Cardiac atrium fibroblast (primary cell): ENCODE measurements at places on chromosomes 2 and 18. TPM values are rescaled to one million over a fixed set of nuclear protein-coding genes. Genes with fewer than 3 reads are reported as not detected.

The SP3 gene
- 44.1 and 60.1 TPM in 2 replicates for total RNA-seq

The IGFBP5 gene
- 2.9 and 15.9 TPM in 2 replicates for total RNA-seq

The DUSP2 gene
- total RNA-seq = 1.8 and 2.5 TPM in 2 replicates

The PRKAG3 gene
- total RNA-seq = not detected in 2 replicates

The CASP10 gene
- 5.2 and 9.7 TPM in 2 replicates for total RNA-seq

The COL6A3 gene
- 1,547 and 1,558 TPM in 2 replicates for total RNA-seq

The MRPL53 gene
- total RNA-seq = 28.7 and 37.1 TPM in 2 replicates

The SERPINB12 gene
- not detected in 2 replicates for total RNA-seq
